ENCODE measurements at places on chromosomes 1 and 21. TPM values are rescaled to one million over a fixed set of nuclear protein-coding genes. Genes with fewer than 3 reads are reported as not detected.

The CAMSAP2 gene
- 20.5 TPM for total RNA-seq

The TMEM222 gene
- total RNA-seq, result 48.6 TPM

The DMRTA2 gene
- total RNA-seq, result 0.06 TPM

The USP24 gene
- total RNA-seq, result 15.3 TPM

The PTPRC gene
- total RNA-seq, result not detected

The PDZK1 gene
- total RNA-seq, result 1.2 TPM

The TDRD10 gene
- 0.16 TPM for total RNA-seq

The CFHR1 gene
- not detected for total RNA-seq

The FCGR3B gene
- total RNA-seq, result not detected

The NKAIN1 gene
- total RNA-seq, result 1.1 TPM

All from A549 treated with GW870086 at 1 μM for 4 hours (cell line).